M059J (cell line): ENCODE measurements at places on chromosomes 6 and 20.

- DNase-seq = no peak
Measured at GRCh38 chr6:146847426-146847825, 248.7 kb downstream of the ADGB start.

GRCh38 chr6:131116755-131117360 is 18.4 kb upstream of the AKAP7 start:
- peak; percentile 64 for DNase-seq

DNA sequence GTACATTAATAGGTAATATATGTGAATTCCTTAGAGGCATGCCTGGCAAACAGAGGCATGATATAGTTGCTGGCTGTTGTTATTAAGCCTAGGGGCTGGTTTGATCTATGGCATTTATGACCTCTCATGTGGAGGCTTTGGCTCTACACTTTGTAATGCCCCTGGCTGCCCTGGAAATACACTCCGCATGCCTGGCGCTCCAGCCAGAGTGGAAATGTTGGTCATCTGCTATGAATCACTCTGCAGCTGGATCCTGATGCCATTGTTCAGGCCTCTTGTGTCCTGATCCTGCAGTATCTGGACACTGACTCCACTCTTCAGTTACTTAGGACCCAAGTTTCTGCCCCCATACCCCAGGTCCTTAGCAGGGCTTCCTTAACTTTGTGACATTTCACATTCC is 200.5 kb upstream of the PCSK2 start:
- peak; percentile 67 for DNase-seq

DNA sequence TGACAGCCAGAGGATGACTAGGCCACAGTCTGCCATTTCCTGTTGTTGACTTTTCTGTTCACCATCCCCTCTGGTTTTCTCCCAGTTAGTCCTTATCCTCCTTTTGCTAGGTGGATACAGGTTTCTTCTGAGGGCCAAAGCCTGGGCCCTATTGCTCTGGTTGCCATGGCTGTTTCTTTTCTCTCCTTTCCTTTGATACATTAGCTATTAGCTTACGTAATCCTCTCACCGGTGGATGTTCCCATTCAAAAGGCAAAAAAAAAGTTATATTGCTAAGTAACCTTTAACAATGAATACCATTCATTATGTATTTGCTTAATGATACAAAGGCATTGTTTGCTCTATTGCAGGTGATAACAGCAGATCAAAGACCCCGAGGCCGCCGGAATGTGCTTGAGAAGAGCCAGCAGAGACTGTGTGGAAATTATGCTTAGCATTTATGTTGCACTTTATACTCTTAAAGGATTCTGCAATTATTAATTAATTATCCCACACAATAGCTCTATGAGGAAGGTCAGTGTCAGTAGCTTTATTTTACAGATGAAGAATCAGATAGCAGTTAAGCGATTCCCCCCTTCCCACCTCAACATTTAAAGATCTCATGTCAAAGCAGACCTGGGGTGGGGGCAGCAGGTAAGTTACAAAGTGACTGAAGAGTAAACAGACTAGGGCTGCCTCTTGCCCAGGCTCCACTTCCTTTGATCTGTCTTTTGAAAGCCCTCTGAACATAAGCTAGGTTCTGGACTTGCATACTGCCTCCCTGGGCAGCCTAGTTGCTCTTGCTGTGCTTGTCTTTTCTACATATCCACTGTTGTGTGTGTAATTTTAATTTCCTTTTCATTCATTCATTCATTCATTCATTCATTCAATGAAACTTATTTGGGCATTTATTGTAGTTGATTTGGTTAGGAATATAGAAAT is 14.5 kb upstream of the TFB1M start:
- no peak for DNase-seq
